ENCODE measurements at places on chromosomes 2 and 18.

DNA sequence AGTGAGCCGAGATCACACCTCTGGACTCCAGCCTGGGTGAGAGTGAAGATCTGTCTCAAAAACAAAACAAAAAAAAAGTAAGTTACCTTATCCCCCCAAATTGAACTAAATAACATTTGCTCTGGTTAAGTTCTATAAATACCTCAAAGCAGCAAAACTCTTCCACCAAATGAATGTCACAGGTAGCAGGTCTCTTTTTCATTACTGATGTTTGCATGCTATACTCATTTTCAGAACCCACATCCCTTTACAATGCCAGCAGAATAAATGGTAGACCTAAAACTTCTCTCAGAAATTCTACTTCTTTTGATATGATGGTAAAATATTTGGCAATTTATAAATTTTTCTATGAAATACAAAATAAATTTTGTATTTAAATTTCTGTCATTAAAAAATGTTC is 22.3 kb downstream of the INO80D start:
- no peak for DNase-seq

GRCh38 chr2:160931531-160931930 is 228.7 kb upstream of the TANK start:
- DNase-seq, result no peak

DNA sequence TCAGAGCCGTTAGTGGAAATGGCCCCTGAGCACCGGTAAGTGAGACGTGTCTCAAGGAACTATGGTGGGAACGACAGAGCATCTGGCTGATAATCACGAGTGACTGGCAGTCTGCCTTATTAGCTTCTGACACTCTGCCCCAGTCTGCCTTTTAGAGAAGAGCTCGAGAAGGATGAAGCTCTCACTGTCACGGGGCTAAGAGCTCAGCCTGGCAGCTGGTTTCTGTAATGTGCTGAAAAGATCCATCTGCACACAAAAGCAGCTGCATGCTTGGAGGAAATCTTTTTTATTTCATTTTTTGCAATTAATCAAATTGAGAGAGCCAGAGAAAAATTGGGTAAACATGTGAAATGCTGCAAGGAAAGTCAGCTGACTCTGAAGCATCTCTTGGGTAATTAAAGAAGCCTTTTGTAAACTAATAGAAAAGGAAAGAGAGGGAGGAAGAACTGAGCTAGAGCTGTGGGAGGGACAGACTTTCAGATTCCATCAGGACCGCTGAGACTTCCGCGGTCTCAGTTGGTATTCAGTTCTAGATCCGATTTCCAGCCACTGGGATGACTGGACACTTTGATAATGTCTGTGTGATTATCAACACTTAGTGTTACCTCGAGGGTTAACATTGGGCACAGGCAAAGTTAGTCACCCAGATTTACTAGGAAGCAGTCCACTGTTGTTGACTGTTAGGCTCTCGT is 24.4 kb downstream of the MBP start:
- DNase-seq, result no peak

DNA sequence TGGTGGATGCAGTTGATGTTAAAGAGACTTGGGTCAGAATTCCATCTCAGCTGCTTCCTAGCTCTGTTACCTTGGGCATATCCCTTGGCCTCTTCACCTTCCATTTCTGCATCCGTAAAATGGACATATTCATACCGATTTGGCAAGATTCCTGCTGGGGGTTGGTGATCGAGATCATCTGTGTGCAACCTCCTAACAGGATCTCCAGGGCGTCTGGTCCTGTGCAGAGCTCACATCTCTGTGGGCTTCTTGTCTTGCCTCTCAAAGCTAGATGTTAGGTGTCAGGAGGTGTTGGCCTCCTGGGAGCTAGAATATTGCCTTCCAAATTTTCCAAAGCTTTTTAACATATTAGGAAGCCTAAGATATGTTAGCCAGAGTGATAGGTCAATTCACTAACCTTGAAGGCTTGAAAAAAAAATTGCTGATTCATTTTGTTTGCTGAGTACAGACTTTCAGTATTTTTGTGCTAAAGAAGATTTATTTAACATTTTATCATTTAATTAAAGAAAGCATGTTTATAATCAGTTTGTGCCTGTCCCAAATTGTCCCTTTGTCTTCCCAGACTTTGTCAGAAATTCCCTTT is 69.7 kb upstream of the ZNF516 start:
- DNase-seq, result no peak

DNA sequence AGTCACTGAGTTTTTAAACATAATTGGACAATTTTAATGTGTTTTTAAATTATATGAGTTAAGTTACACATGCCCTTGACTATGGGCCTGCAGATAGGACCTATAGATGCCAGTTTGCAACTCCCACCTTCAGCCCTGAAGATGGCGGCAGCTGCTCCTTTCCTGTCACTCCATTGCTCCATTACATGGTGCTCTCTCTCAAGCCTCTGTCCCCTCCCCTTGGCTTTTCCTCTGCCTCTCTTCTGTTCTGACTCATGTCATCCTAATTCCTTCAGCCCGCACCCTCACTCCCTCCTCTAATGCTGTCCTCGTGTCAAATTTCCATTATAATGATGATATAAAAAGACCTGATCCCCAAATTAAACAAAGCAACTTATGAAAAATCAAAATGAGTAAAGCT is 133.7 kb upstream of the HNRNPA3 start:
- no peak for DNase-seq
